ENCODE measurements at places on chromosomes 7 and 10.
A peak's percentile ranks its signal among the peaks of the same experiment; 100 is the strongest.

- DNase-seq: peak; percentile 84
Measured at GRCh38 chr7:102426268-102427018, 6.9 kb upstream of the ORAI2 start.

GRCh38 chr10:105797234-105797890, 1156.3 kb downstream of the SORCS3 start:
- no peak for DNase-seq

GRCh38 chr10:97724341-97724941, 10.9 kb downstream of the MARVELD1 start:
- DNase-seq: no peak

GRCh38 chr7:22363756-22364422, 6.9 kb upstream of the RAPGEF5 start:
- no peak for DNase-seq

- no peak for DNase-seq
Measured at GRCh38 chr7:85125176-85125575, 61.7 kb downstream of the SEMA3D start.

- DNase-seq: no peak
Measured at GRCh38 chr10:48477616-48478015, 127.3 kb downstream of the ARHGAP22 start.

DNA sequence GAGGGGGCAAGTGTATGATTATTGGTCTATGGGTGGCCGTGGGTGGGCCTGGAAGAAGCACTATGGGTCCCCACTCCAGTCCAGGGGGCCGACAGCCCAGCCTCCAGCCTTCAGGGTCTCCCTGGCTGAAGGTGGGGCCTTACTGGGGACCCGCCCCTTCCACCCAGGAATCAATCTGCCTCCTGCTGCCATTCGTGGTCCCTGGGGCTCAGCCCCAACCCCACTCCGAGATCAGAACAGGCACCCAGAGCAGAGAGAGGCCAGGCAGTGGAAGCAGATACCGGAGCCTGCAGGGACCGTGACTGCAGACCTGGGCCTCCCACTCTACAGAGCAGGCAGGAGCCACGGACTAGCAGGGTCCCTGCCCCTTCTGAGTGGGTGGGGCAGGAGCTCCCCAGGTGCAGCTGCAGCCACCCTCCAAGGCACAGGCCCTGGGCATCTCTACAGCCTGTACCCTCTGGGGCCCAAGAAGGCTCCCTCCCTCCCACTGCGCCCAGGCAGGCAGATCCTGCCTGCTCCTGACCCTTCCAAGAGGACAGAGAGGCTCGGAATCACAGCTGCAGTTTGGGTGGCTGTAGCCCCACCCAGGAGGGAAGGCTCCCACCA, 13.6 kb upstream of the FOXL3 start:
- no peak for DNase-seq

DNA sequence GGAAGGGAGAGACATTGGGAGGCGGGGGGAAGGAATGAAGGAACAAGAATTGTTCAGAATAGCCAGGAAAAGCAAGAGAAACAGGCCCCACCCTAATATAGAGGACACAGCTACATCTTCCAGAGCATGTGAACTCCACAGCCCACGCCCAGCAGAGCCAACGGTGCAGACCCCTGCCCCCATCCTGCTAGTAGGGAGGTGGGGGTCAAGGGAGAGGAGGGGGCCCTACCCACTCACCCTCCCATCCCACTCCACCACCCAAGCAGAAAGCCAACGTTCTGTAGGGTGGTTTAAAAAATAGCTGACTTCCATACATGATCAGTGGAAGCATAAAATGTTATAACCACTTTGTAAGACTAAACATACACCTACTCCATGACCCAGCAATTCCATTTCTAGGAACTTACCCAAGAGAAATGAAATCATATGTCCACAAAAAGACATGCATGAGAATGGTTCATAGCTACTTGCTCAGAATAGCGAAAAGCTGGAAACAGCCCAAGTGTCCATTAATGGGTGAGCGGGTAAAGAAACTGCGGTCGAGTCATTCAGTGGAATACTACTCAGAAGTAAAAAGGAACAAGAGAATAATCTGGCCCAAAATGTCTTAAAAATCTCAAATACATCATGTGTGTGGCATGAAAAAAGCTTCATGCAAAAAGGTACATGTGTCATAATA, 31.8 kb downstream of the CTBP2 start:
- no peak for DNase-seq

GRCh38 chr7:22268884-22269421, 88.0 kb downstream of the RAPGEF5 start:
- no peak for DNase-seq

GRCh38 chr10:27884185-27884641, 114.7 kb downstream of the ODAD2 start:
- DNase-seq: no peak
